Activated T-cell treated with anti-CD3 and anti-CD28 coated beads for 24 hours (primary cell): ENCODE measurements at places on chromosomes 2 and 18.
A peak's percentile ranks its signal among the peaks of the same experiment; 100 is the strongest.

GRCh38 chr18:52313213-52313612 is 26.8 kb upstream of the DCC start:
- DNase-seq: no peak

- no peak for DNase-seq
These were observed 1.8 kb upstream of the ALK start for GRCh38 chr2:29923110-29923721.

- DNase-seq: no peak
These were observed 63.9 kb downstream of the GYPC start for GRCh38 chr2:126719833-126720351.

DNA sequence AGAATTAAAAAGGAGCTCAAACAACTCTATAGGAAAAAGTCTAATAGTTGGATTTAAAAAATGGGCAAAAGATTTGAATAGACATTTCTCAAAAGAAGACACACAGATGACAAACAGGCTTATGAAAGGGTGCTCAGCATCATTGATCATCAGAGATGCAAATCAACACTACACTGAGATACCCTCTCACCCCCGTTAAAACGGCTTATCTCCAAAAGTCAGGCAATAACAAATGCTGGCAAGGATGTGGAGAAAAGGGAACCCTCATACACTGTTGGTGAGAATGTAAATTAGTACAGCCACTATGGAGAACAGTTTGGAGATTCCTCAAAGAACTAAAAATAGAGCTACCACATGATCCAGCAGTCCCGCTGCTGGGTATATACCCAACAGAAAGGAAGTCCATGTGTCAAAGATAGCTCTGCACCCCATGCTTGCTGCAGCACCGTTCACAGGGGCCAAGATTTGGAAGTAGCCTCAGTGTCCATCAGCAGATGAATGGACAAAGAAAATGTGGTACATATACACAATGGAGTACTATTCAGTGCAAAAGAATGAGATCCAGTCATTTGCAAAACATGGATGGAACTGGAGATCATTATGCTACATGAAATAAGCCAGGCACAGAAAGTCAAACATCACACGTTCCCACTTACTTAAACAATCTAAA is 46.7 kb upstream of the B3GNT7 start:
- no peak for DNase-seq

DNA sequence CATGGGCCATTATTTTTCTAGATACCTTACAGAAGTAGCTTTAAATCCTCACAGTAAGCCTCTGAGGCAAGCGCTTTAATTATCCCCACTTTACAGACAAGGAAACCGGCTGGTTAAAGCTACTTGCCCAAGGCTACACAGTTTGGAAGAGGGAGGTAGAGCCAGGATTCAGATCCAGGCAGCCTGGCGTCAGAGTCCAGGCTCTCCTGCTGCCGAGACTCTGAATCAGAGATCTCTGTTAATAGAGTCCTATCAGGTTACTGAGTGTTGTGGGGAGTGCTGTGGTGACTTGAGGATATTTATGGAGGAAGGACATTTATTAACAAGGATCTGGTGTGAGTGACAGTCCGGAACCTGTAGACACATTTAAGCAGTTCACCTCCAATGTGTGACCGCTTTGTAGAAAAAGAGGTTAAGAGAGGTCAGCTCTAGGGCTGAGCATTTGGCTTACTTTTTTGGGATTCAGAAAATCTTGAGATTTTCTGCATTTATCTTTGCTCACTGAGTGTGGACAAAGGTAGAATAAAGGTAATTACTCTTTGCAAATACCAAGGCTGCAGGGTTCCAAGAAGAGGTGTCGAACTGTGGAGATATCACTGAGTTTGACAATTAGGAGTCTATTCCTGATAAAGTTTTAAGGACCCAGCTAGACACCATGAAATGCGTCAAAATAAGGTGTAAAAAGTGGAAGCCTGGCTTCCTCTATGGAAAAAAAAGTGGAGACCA is 1.6 kb upstream of the CEP192 start:
- no peak for DNase-seq

- DNase-seq: no peak
These were observed 2.0 kb downstream of the SLC14A2 start for GRCh38 chr18:45617284-45617683.

GRCh38 chr18:77208964-77209363 is 40.7 kb upstream of the GALR1 start:
- DNase-seq: no peak

GRCh38 chr2:602571-603359 is 74.4 kb downstream of the TMEM18 start:
- no peak for DNase-seq

DNA sequence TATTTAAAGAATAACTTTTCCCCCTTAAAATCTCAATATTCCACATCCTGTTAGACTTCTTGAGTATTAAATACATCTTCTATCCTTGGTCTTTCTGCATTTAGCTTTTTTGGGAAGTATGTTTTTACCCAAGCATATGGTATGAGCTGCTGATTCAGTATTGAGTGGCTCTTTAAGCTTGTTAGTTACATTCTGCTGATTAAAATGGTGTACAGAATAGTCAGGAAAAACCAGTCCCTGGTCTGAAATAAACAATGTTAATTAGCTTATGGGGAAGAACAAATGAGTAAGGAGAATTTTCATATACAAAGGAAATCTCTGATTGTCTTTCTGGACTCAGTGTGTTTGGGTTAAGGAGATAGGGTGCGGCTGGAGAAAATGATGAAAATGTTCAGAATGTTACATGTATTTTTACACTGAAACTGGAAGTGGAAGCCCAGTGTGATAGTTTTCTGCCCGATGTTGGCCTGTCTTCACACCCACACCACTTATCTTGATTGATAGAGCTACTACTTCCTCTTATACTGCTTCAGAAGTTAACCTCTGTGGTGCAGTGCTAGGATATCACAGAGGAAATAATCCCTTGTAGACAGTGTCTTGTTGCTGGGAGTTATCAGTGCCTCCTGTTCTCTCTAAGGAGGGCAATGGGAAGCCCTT is 84.0 kb downstream of the MSH2 start:
- DNase-seq: no peak

GRCh38 chr2:20015482-20016083 is 3.1 kb upstream of the MATN3 start:
- no peak for DNase-seq

- peak; percentile 55 for DNase-seq
These were observed 27.2 kb downstream of the CDKL4 start for GRCh38 chr2:39216346-39217191.

GRCh38 chr2:22995576-22995975 is 389.4 kb upstream of the KLHL29 start:
- DNase-seq: no peak

- DNase-seq: no peak
These were observed 800 bp upstream of the RALB start for GRCh38 chr2:120251880-120252224.

- no peak for DNase-seq
These were observed 104.6 kb downstream of the PTPN4 start for GRCh38 chr2:119864318-119864717.

DNA sequence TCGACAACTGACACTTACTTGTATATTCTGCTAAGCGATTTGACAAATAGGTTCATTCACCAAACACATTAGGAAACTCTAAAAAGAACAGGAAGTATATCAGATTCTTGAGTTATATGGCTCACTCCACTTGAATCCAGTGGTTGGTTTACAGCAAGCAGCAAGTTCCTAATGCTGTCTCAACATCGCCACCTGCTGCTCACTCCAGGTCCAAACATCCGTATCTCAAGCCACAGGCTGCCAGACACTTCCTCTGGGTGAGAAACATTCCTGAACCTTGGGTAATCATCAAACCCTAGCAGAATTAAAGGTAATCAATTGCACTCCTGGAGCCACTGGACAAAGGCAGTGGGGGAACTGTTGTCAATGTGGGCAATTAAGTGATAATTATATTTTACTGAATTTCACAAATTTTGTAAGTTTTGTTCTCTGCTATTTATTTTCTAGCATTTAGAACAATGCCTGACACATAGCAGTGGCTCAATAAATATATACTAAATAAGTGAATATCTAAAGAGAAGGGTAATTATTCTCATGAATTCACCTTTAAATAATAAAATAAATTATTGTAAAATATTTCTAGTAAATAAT is 107.1 kb upstream of the TTN start:
- peak; percentile 54 for DNase-seq

DNA sequence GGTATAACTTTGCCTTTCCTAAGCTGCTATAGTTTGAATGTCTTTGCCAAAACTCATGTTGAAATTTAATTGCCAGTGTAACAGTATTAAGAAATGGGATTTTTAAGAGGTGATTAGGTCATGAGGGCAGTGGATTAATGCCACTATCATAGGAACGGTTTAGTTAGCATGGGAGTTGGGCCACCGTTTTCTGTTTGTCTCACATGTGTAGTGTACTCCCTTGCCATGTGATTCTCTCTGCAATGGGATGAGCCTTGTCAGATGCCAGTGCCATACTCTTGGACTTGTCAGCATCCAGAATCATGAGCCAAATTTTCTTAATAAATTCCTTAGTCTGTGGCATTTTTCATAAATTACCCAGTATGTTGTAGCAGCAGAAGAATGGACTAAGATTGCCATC is 388.9 kb upstream of the RGPD4 start:
- DNase-seq: no peak

DNA sequence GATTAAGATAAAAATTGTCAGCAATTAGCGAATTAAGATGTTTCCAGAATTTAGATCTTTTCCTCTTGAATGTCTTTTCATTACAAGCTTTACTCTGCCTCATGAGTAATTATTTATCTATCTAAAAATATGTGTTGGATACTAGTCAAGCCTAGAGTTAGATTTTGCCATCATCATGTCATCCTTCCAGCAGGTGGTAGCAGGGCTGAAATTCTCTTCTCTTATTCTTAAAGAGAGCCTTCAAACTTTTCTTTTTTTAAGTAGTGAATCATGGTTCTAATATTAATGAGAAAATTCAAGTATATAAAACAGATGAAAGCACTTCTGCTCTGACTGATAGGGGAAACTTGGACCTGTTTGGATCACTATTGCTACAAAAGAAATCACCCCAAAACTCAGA is 240.7 kb upstream of the EPAS1 start:
- no peak for DNase-seq

GRCh38 chr2:239203443-239204135 is 197.2 kb downstream of the HDAC4 start:
- DNase-seq: no peak

DNA sequence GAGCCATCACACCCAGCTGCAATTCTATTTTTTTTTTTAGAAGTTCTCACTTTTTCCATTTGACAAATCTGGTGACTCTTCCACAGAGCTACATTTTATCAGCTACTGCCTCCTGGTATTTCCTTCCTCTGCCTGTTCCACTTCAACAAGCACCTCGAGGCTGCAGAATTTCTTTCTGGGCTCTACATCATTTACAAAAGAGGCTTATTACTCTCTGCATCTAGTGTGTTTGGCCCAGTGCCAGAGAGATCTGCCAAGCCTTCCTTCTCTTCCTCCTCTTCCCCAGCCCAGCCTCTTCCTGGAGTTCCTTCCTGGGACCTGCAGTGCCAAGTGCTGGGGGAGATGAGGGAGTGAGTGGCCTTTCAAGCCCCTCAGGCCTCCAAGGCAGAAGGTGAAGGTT is 119.6 kb upstream of the ITGA6 start:
- no peak for DNase-seq

- no peak for DNase-seq
These were observed 54.4 kb upstream of the CCDC68 start for GRCh38 chr18:55013685-55014084.

DNA sequence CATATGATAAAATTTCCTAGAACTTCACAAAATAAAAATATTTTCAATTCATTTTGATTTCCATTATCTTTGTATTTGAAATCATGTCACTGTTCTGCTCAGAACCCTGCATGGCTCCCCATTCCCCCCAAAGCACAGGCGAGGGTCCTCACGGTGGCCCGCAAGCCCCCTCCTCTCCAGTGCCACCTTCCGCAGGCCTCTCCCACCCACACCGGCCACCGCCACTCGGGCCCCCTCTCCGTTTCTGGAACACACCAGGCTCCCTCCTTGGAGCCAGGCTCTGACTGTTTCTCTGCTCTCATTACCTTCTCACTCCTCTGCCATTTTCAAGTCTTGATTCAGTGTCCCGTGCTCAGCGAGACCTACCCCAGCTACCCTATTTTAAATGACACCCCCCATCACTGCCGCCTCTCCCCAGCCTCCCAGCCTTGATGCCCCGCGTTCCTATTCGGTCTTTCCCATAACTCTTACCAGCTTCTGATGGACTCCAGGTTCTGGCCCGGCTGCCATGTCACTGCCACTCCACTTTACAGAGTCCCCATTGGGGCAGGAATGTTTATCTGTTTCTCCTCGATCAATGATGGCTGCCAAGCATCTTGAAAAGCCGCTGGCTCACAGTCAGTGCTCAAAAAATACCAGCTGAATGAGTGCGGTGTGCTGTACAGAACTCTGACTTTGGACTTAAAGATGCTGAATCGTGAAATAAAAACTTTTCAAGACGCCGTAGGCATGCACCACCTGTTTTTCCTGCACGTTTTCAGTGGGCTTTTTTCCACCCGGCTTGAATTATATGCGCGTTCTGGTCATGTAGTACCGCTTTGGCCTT is 201.0 kb downstream of the GBX2 start:
- no peak for DNase-seq

DNA sequence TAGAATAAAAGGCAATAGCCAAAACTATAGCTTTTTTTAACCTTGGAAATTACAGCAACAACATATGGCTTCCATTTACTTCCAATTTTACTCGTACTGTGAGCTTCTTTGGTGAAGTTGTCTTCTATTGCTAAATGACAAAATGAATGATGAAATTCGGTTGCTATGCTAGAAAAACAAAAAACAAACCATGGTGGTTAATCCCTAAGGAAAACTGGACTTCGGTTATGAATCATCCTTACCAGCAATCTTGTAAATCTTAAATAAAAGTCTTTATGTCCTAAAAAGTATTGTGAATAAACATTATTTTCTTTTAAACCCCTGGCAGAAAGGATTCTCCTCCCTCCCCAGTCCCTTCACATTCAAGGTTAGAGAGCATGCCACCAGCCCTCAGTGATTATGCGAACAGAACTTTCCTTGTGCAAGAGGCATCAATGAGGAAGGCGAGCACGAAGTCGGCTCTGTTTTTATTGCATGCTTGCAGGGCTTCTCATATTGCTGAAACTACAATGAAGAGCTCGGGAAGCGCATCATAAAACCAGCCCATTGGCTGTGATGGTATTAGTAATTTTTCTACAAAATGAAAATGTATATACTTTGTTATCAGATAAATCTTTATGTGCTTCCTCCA is 62.9 kb downstream of the ZNF521 start:
- no peak for DNase-seq

DNA sequence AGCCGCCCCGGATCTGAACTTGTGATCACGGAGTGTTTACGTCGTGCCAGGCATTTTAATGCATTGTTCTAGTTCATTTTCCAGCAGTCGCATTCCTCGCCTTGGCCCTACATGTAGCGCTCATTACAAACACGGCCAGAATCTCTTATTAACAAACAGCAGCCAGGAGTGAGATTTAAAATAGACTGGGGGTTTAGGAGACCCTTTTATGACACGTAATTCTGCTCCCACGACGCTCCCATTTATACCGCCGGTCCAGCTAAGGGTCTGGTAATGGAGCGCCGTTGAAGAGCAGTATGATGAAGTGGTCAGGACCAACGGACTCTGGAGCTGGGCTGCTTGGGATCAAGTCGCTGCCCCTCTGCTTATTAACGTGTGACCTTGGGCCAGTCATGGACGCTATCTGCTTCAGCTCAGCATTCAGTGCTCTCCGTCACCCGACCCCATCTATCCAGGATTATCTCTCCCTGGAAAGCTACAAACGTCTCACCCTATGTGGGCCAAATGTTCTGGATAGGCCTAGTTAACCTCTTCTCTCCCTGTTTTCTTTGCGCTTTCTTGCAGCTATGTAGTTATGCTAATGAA is 745 bp downstream of the MSH2 start:
- DNase-seq: no peak
